ENCODE measurements at places on chromosomes 3 and 15. TPM values are rescaled to one million over a fixed set of nuclear protein-coding genes. Genes with fewer than 3 reads are reported as not detected.
A peak's percentile ranks its signal among the peaks of the same experiment; 100 is the strongest.

The RHCG gene
- not detected for total RNA-seq

The HRG gene
- total RNA-seq, result not detected

The HEG1 gene
- 32.8 TPM for total RNA-seq

The ZNF80 gene
- not detected for total RNA-seq

The C3orf33 gene
- total RNA-seq, result 3.6 TPM

DNA sequence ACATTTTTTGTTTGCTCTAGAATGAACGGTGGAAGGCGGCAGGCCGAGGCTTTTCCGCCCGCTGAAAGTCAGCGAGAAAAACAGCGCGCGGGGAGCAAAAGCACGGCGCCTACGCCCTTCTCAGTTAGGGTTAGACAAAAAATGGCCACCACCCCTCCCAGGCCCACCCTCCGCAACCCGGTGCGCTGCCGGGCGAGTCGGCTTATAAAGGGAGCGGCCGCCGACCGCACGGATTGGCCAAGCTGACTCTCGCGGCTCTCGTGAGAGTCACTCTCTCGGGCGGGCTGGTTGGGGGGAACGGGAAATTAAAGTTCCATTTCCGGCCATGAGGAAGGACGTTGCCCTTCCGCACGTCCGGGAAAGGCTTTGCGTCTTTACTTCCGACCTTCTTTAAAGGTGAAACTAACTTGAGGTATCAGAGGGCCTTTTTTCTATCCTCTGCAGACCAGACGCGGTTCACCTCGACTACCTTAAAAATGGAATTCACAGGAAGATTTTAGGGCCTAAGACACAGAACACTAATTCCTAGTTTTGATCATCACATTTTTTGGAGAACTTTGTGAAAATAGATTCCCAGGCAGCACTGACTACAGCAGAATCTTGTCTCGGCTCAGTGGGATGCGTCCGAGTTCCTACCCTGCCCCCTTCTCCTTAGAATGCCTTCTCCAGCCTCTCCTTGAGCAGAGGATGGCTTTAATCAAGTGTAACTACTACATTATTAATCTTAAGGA, at the start of gene TERC:
TERC (minus strand) TSS at position 179 of the 731 bp plus-strand sequence.
- DNase-seq, result peak; percentile 98
- no peaks in the 10 kb centered on the region for H3K27me3 ChIP-seq
- peak within 1 kb of the TSS; percentile 94 for H3K27ac ChIP-seq
- peak within 1 kb of the TSS; percentile 74 for H3K4me3 ChIP-seq
- H3K36me3 ChIP-seq, result no peaks in the 10 kb centered on the region

GRCh38 chr15:58678683-58679082, 70.8 kb downstream of the ADAM10 start:
- no peaks in the 10 kb centered on the region for H3K36me3 ChIP-seq
- H3K27me3 ChIP-seq, result no peaks in the 10 kb centered on the region
- no peak for DNase-seq
- H3K27ac ChIP-seq, result no peak overlapping the region
- no peaks in the 10 kb centered on the region for H3K4me1 ChIP-seq

DNA sequence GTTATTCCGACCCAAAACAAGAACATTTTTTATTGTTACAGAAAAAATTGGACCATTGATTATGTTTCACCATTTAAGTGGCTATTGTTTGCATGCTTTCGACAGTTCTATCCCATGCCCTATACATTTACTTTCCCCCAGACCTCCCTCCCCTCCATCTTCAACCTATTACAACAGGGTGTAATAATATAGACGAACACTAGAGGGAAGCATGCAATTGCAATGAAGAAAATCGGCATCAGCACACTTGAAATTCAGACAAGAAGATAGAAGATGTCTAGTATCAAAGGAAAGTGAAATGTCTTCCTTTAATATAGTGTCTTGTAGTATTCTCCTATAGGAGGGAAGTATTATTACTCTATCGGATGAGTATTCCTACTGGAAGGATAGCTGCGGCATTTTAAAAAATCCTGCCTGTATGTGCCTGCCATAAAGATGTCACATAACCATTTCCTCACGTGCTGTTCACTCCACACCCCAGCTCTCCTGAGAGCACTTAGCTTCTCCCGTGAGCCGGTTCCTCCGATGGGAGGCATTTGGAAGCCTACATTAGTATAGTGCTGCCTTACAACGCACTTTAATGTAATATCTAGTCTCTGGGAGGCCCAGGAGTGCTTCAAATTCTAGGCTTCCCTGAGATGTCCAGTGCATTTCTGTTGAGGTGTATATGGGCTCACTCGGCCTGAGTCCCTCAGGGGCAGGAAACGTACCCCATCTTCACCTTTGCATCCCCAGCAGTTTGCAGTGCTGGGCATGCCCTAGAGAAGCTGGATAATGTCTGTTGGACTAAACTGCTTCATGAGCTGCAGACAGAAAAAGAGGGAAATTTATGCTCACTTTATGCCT, 17.8 kb upstream of the ERICH6 start:
- peaks cover 6% of the 10 kb centered on the region for H3K4me1 ChIP-seq
- no peak for DNase-seq
- H3K36me3 ChIP-seq, result no peaks in the 10 kb centered on the region
- H3K27ac ChIP-seq, result no peak overlapping the region
- H3K27me3 ChIP-seq, result no peaks in the 10 kb centered on the region
- H3K4me3 ChIP-seq, result no peak overlapping the region

- H3K36me3 ChIP-seq, result no peaks in the 10 kb centered on the region
- no peak for DNase-seq
- no peaks in the 10 kb centered on the region for H3K27me3 ChIP-seq
- no peak overlapping the region for H3K27ac ChIP-seq
Observed at GRCh38 chr3:116216761-116217160, 228.5 kb downstream of the LSAMP start.

GRCh38 chr3:99413504-99413903, 224.9 kb upstream of the COL8A1 start:
- H3K4me3 ChIP-seq, result no peak overlapping the region
- H3K27ac ChIP-seq, result no peak overlapping the region
- no peaks in the 10 kb centered on the region for H3K36me3 ChIP-seq

- H3K4me3 ChIP-seq, result no peak overlapping the region
- no peak overlapping the region for H3K27ac ChIP-seq
- no peaks in the 10 kb centered on the region for H3K27me3 ChIP-seq
- H3K4me1 ChIP-seq, result no peaks in the 10 kb centered on the region
- H3K36me3 ChIP-seq, result no peaks in the 10 kb centered on the region
- peak; percentile 40 for DNase-seq
Observed at GRCh38 chr15:25182736-25183445, 228.1 kb downstream of the SNRPN start.

GRCh38 chr3:16460886-16461285, 52.6 kb downstream of the RFTN1 start:
- no peak for DNase-seq
- peaks cover 9% of the 10 kb centered on the region for H3K4me1 ChIP-seq

GRCh38 chr3:175484666-175485065, 625.5 kb downstream of the NAALADL2 start:
- no peak overlapping the region for H3K27ac ChIP-seq
- H3K36me3 ChIP-seq, result no peaks in the 10 kb centered on the region
- DNase-seq, result no peak
- no peaks in the 10 kb centered on the region for H3K27me3 ChIP-seq

DNA sequence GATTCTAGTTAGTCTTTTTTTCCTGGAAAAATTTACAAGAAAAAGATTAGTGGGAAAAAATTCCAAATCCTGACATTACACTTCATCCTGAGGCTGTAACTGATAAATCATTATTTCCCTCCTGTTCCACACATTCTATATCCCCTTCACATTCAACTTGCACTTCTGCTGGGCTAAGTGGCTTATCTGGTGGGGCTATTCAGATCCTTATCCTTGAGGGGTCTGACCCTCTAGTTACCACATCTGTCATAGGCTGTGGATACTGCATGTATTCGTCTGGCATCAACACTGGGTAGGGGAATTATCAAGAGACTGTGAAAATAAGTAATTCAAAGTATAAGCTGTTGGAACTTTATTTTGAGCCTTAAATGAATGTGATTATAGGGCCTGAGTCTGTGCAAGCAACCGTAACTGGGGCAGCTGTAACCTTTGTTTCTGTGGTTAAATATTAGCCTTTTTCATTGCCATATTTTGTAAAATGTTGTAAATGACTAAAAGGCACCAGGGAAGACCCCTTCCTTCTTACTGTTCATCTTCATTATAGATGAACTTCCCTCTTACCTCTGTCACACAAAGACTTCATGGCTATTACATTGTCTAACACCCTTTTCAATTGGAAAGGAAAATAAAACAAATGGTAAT, 28.0 kb upstream of the TEX9 start:
- no peaks in the 10 kb centered on the region for H3K4me1 ChIP-seq
- no peak overlapping the region for H3K4me3 ChIP-seq
- no peak overlapping the region for H3K27ac ChIP-seq
- no peaks in the 10 kb centered on the region for H3K27me3 ChIP-seq
- DNase-seq, result no peak

- DNase-seq, result no peak
- no peaks in the 10 kb centered on the region for H3K4me1 ChIP-seq
- no peaks in the 10 kb centered on the region for H3K36me3 ChIP-seq
- no peak overlapping the region for H3K27ac ChIP-seq
- no peak overlapping the region for H3K4me3 ChIP-seq
Observed at GRCh38 chr3:106004137-106004681, 135.4 kb upstream of the CBLB start.

- no peaks in the 10 kb centered on the region for H3K27me3 ChIP-seq
- no peak overlapping the region for H3K4me3 ChIP-seq
- H3K4me1 ChIP-seq, result no peaks in the 10 kb centered on the region
- no peak overlapping the region for H3K27ac ChIP-seq
Observed at GRCh38 chr15:52710050-52710707, 31.0 kb upstream of the ATOSA start.

GRCh38 chr3:42651248-42652091, 2.0 kb upstream of the ZBTB47 start:
- H3K36me3 ChIP-seq, result no peaks in the 10 kb centered on the region
- H3K4me3 ChIP-seq, result peak overlapping the region; percentile 93
- peak overlapping the region; percentile 96 for H3K27ac ChIP-seq
- peaks cover 52% of the 10 kb centered on the region for H3K4me1 ChIP-seq
- no peaks in the 10 kb centered on the region for H3K27me3 ChIP-seq
- no peak for DNase-seq
